Hepatocyte (in vitro differentiated cells): ENCODE measurements at places on chromosomes 11 and 22. TPM values are rescaled to one million over a fixed set of nuclear protein-coding genes. Genes with fewer than 3 reads are reported as not detected.

The FGF19 gene
- 0.16 and 1.0 TPM in 2 replicates for total RNA-seq

The MED19 gene
- total RNA-seq, result 14.5 and 15.5 TPM in 2 replicates

The TYR gene
- not detected in 2 replicates for total RNA-seq

The UBQLN3 gene
- total RNA-seq, result 0.50 TPM in 1 of 2 replicates, not detected in the other

The HBB gene
- not detected in 2 replicates for total RNA-seq

The TMA7B gene
- not detected in 2 replicates for total RNA-seq

The GRM5 gene
- total RNA-seq, result 0.08 and 0.27 TPM in 2 replicates

The TSPO gene
- 61.8 and 65.3 TPM in 2 replicates for total RNA-seq

GRCh38 chr11:106714199-106714598 lies 304.1 kb downstream of the GUCY1A2 start:
- H3K4me3 ChIP-seq, result no peak overlapping the region
- H3K27ac ChIP-seq, result no peak overlapping the region

DNA sequence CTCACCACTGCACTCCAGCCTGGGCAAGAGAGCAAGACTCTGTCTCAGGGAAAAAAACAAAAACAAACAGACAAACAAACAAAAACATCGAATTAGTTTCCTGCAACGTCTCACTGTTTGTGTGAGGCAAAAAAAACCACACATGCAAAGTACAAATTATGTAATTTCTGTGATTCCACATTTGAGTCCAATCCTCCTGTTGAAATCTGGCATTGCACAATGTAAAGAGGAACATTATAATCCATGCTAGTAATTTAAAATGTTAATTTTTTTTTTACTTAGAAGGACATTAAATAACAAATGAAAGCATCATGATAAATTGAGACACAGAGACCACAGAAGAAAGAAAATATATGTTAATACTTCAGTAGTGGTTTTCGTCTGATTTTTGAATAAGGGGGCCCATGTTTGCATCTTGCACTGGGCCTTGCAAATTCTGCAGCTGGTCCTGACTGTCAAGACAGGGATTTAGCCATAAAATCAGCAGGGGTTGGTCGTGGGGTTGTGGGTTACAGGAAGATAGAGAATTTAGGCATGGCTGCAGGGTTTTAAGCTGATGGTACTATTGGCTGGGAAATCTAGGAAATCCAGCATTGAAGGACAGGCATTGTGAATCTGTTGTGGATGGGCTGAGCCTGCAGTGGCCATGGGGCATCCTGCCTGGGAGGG lies 102.6 kb upstream of the ALDH3B2 start:
- H3K36me3 ChIP-seq, result no peaks in the 10 kb centered on the region
- no peaks in the 10 kb centered on the region for H3K27me3 ChIP-seq
- no peak for DNase-seq
- no peaks in the 10 kb centered on the region for H3K4me1 ChIP-seq
- H3K4me3 ChIP-seq, result no peak overlapping the region

- no peaks in the 10 kb centered on the region for H3K36me3 ChIP-seq
- H3K4me3 ChIP-seq, result no peak overlapping the region
Observed at GRCh38 chr11:128733440-128734102, 39.7 kb downstream of the FLI1 start.

- no peak overlapping the region for H3K4me3 ChIP-seq
- no peak for DNase-seq
Observed at GRCh38 chr11:2366276-2366675, 10.8 kb upstream of the CD81 start.

- H3K4me3 ChIP-seq, result no peak overlapping the region
- H3K27ac ChIP-seq, result peak overlapping the region; percentile 15
- DNase-seq, result peak; percentile 18
- H3K4me1 ChIP-seq, result no peaks in the 10 kb centered on the region
- H3K27me3 ChIP-seq, result no peaks in the 10 kb centered on the region
Observed at GRCh38 chr11:87281496-87281895, 243.8 kb downstream of the TMEM135 start.

- no peaks in the 10 kb centered on the region for H3K27me3 ChIP-seq
- no peaks in the 10 kb centered on the region for H3K4me1 ChIP-seq
- no peak for DNase-seq
- no peak overlapping the region for H3K4me3 ChIP-seq
Observed at GRCh38 chr11:102703826-102704493, 1.6 kb downstream of the MMP27 start.

- H3K36me3 ChIP-seq, result no peaks in the 10 kb centered on the region
- no peak overlapping the region for H3K4me3 ChIP-seq
Observed at GRCh38 chr22:46483353-46483752, 54.1 kb downstream of the CELSR1 start.

DNA sequence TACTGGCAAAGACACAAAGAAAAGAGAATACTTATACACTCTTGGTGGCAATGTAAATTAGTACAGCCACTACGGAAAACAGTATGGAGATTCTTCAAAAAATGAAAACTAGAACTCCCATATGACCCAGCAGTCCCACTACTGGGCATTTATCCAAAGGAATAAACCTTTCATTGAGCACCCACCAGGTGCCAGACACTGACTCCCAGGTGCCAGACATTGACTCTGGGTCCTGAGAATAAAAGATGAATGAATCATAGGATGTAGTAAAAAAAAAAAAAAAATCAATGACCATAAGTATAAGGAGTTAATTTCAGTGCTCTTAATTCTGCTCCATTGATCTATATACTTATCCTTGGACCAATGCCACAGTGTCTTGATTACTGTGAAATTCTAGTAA lies 28.2 kb downstream of the HEPHL1 start:
- DNase-seq, result no peak
- H3K27me3 ChIP-seq, result no peaks in the 10 kb centered on the region
- H3K4me3 ChIP-seq, result no peak overlapping the region
- H3K27ac ChIP-seq, result no peak overlapping the region
- H3K36me3 ChIP-seq, result no peaks in the 10 kb centered on the region

DNA sequence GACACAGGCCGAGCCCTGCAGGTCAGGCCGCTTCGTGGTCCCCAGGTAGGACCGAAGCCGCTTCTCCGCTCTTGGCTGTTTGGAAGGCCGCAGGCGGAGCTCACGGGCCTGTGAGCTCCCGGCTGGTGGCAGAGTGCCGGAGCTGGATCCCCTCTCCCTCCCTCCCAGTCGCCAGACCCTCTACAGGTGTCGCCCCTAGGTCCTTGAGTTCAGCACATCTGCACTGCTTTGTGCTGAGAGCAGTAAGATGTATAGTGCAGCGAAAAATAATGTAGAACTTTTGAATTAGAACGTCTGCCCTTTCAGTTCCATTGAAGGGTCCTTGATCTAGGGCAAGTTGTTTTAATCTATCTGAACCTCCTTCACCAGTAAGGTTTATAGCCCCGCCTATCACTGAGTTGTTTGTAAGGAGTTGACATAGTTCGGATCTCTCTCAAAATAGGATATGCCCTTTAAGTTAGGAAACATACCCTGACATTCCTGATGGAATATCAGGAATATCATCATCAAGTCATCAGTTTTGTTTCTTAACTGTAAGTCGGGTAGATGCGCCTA lies 419 bp downstream of the ANKRD49 start:
- no peaks in the 10 kb centered on the region for H3K27me3 ChIP-seq
- H3K4me1 ChIP-seq, result peaks cover 8% of the 10 kb centered on the region
- no peak for DNase-seq
- peak overlapping the region; percentile 73 for H3K27ac ChIP-seq
- H3K36me3 ChIP-seq, result no peaks in the 10 kb centered on the region

DNA sequence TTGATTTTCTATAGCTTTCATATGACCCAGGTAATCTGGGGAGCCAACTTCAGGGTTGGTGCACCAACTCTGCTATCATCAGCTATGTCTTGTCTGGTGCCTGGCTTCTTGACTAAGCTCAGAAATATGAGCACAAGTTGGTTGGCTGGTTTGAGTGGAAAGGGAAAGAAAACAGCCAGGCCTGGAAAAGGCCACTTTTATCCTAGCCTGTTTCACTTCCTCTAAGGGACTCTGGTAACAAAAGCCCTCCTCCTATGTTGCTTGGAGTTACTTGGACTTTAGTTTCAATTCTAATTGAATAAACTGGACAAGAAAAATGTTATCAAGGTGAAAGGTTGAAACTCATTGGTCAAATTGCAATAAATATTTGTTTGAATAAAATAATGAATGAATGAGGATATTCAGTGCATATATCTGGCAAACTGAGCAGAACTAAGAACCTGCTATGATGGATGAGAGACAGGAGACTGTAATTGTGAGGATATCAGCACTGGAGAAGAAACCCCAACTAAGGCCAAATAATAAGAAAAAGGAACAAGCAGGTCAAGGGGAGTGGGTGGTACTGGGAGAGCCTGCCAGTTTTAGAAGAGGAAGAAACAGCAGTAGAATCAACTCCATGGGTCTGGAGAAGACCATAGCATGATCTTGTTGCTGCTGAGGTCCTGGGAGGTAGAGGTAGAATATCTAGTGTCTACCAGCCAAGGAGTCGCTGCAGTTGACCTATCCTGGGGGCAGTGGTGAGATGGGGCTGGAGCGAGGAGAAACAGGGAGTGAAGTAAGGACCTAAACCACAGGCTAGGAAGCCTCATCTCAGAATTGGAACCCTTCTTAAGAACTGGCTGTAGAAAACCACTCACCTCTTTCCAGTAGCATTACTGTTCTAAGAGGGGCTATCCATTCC lies 8.2 kb downstream of the ROBO4 start:
- no peaks in the 10 kb centered on the region for H3K27me3 ChIP-seq
- no peak overlapping the region for H3K4me3 ChIP-seq
- H3K4me1 ChIP-seq, result no peaks in the 10 kb centered on the region
- no peaks in the 10 kb centered on the region for H3K36me3 ChIP-seq
- DNase-seq, result no peak

DNA sequence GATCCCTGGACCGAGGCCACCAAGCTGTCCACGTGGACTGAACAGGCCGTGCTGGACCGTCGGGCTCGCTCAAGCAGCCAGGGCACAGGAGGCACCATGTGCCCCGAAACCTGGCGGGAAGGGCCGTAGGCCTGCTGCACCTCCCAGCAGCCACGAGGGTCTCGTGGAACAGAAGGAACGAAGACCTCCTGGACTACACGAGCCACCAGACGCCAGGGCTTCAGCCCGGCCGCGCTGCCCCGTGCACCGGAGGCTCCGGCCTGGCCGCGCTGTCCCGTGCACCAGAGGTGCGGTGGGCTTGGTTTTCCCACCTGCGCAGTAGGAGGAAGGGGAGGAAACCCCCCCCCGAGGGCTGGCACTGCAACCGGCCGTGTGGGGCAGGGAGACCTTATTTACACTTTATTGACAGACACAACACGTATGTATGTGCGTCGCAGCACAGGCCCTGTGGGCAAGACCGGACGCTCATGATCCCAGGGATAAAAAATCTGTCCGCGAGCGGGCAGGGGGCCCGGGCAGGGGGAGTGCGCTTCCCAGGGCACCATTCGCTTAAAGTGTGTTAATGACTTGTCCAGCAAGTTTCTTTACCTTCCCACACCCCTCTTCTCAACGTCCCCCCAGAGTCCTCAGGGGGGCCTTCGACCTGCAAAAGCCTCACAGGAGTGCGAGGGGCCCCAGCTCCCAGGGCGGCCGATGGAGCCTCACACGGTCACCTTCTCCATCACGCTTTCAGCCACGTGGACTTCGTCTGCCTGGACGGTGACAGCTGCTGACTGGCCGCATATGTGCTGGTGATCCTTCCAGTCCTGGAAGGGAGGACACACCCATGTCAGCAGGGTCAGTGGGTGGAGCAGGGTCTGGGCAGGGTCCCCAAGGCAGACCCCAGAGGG lies 7.0 kb downstream of the DRD4 start:
- H3K4me3 ChIP-seq, result no peak overlapping the region
- DNase-seq, result no peak
- H3K36me3 ChIP-seq, result no peaks in the 10 kb centered on the region
- no peak overlapping the region for H3K27ac ChIP-seq

DNA sequence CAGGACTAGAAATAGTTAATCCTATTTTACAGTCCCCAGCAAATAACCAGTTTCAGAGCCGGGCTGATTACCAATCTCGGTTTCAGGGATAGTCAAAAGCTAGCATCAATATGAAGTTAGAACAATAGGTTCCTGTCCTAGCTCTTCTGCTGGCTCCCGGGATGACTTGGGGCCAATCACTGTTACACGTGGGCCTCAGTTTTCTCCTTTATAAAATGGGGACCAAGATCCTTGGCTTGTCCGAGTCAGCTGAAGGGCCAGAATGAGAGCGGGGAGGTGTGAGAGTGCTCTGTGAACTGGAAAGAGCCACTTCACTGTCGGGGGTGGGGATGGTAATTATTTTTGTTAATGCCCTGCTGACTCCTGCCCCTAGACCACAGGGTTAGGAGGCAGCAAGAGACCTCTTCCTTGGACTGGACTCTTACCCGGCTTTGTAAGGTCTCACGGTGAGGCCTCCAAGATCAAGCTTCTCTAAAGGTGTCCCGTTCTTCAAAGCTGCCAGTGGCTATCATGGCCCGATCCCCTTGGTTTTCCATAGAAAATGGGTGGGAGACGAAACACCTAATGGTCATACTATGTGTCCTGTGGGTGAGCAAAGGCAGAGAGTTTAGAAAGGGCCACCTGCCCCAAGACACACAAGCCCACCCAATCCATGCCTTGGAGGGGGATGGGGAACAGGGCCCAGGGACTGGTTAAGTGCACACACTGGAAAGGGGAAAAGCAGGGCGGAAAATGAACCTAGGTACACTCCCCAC lies 1.4 kb downstream of the UCP2 start:
- no peak for DNase-seq
- no peaks in the 10 kb centered on the region for H3K27me3 ChIP-seq
- H3K36me3 ChIP-seq, result no peaks in the 10 kb centered on the region
- H3K4me3 ChIP-seq, result no peak overlapping the region
- peak overlapping the region; percentile 43 for H3K27ac ChIP-seq
- peaks cover 6% of the 10 kb centered on the region for H3K4me1 ChIP-seq

GRCh38 chr11:73404506-73405145 lies 28.4 kb downstream of the RELT start:
- no peaks in the 10 kb centered on the region for H3K4me1 ChIP-seq
- DNase-seq, result no peak
- no peaks in the 10 kb centered on the region for H3K36me3 ChIP-seq
- H3K27ac ChIP-seq, result no peak overlapping the region
- H3K4me3 ChIP-seq, result no peak overlapping the region

DNA sequence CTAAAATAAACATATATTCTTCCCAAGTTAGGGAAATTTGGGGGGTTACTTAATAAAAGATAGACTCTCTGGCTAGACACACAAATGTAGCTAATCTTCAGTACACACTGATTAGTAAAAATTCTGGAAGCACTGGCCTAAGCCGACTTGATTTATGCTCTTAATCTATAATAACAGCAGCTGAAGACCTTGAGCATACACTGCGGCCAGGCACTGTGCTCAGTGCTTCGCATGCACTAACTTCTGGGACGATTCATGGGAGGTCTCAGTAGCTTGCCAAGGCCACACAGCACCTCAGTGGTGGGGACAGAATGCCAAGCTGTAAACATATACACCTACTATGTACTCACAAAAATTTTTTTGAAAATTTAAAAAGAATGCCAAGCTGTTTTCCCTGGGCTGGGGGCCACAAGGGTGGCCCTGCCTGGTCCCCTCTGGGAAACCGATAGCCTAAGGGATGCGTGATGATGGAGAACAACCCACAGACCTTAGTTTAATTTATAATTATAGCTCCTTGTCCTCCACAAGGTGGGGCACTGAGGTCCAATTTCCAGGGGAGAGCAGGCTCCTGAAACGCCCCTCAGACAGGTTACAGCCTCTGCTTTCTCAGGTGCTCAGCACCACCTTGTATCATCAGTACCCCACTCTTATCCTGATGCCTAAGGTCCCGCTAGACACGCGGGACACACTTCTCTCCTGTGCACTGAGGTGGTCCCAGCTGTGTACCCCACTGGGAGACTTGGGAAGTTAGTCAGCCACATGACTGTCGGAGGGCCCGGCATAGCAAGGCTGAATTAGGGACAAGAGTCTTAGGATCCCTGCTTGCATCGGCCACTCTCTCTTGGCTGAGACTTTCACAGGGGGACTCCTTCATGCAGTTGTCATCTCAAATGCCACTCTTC lies 20.1 kb downstream of the SERPIND1 start:
- no peaks in the 10 kb centered on the region for H3K27me3 ChIP-seq
- DNase-seq, result no peak
- no peak overlapping the region for H3K27ac ChIP-seq
- H3K4me3 ChIP-seq, result no peak overlapping the region
